Kidney tubule cell (primary cell): ENCODE measurements at places on chromosomes 3 and 15.

GRCh38 chr3:131494706-131495105 is 8.1 kb downstream of the MRPL3 start:
- DNase-seq, result peak; percentile 49

- no peak for DNase-seq
Observed at GRCh38 chr3:5616873-5617272, 429.4 kb downstream of the EDEM1 start.

DNA sequence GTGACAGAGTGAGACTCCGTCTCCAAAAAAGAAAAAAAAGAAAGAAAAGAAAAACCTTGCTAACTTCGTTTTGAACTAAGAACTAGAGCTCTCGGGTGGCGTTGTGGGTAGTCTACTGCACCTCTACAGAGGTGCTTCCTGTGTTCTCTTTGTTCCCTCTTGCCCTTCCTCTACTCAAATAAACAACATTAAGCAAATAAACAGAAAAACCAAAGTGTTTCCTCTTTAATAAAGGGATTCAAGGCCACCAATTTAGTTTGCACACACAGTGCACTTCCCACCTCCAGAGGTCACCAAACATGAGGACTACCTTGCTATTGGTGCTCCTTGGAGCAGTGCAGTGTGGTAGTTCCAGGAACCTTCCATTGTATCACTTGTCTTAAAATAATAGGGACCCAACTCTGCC is 354.2 kb upstream of the TBL1XR1 start:
- no peak for DNase-seq

- DNase-seq, result peak; percentile 80
Observed at GRCh38 chr3:160473978-160474377, 24.4 kb upstream of the TRIM59 start.

GRCh38 chr3:177523872-177524438 is 326.7 kb upstream of the TBL1XR1 start:
- DNase-seq, result peak; percentile 25

- peak; percentile 43 for DNase-seq
Observed at GRCh38 chr15:40456299-40456712, 14.5 kb upstream of the CHST14 start.
